Muscle of back (tissue), 13 donors: ENCODE measurements at places on chromosomes 16 and 17. TPM values are rescaled to one million over a fixed set of nuclear protein-coding genes. Genes with fewer than 3 reads are reported as not detected.

- no peak for DNase-seq
Observed at GRCh38 chr17:38533866-38534497, 71.8 kb downstream of the SRCIN1 start.

GRCh38 chr17:70562137-70562536 lies 392.8 kb downstream of the KCNJ2 start:
- DNase-seq: no peak

- DNase-seq: no peak
Observed at GRCh38 chr16:11780991-11781680, 15.9 kb downstream of the ZC3H7A start.

Gene SLC38A8
- not detected for polyA plus RNA-seq

Gene PTX4
- 0.13 TPM for polyA plus RNA-seq

GRCh38 chr17:6639586-6640535 lies 650 bp downstream of the KIAA0753 start:
- DNase-seq: no peak

DNA sequence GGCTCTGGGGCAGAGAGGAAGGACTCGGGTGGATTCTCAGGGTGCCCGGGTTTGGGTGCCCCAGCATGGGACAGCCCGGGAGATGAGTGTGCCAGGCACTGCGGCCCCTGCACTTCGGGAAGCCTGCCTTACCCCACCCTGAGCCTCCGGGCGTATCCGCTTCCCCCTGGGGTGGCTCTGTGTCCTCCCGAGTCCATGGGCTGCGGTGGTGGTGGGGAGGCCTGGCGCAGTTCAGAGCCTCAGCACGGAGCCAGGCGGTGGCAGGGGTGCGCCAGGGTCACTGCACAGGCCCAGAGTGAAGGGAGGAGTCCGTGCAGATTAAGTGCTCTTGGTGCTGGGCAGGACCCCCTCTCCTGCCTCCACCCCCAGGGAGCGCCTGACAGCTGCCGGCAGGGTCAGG lies 20.7 kb downstream of the MYBBP1A start:
- DNase-seq: no peak

- DNase-seq: no peak
Observed at GRCh38 chr17:38545531-38546225, 60.1 kb downstream of the SRCIN1 start.

Gene SLFN12L
- polyA plus RNA-seq: 3.6 TPM

GRCh38 chr17:65265276-65265675 lies 128.1 kb downstream of the RGS9 start:
- DNase-seq: no peak

DNA sequence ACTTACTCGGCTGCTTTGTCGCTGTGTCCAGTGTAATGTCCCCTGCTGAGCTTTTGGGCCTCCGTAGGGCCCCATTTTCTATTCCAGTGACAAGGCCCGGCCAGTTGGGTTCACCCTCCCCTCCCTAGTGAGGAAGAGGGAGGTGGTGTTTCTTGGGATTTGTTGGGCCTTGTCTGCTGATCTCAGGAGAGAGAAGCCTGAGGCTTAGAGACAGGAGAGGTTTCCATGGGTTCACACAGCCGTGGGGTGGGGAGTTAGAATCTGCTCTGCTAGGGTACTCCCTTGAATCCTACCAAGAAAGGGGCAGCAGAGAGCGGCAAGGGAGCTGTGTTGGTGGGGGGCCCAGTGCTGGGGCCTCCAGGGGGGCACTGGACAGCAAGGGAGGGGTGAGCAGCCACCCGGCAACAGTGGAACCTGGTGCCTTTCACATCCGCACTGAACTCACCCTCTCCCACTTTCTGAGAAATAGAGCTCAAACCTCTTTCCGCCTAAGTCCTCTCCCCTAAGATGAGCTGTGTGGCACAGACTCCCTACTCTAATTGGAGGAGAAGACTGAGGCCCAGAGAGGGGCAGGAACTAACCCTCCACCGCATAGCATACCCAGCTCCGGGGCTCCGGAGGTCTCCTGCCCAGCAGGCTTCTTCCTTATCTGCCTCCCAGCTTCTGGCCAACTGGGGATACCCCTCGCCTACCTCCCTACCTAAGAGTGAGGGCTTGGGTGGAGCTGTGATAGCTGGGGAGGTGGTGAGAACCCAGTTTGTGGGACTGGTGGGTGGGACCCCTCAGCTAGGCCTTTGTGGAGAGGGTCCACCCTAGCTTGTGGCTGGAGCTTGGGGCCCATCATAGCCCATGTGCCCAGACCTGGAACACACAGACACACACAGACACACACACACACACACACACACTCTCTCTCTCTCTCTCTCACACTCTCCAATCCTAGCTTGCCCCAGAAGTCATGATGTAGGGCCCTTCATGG lies 6.8 kb downstream of the TBKBP1 start:
- no peak for DNase-seq

DNA sequence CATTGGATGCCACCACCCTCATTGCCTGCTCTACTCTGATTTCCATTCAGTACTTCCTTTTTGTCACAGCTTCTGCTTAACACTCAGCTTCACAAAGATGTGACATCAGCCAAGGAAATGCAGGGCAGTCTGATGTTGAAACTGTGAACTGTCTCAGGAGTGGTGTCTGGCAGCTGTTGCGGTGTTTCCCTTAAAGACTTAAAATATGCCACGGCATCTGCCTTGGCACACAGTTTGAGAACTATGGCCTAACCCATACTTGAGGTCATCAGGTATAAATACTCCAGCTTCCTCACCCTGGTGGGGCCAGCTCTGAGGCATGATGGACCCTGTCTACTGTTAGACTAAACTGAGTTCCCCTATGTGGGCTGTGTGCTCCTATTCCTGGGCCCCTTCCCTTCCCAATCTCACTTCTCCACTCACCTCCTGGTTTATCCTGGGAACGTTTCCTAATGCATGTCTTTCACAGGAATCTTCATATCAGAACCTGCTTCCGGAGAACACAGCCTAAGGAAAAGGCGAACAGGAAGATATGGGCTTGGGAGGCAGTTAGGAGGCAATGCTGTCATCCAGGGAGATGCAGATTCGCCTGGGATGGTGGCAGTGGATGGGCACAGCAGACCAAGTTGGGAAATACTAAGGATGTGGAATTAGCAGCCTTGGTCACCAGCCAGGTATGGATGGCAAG lies 96.5 kb downstream of the WSCD1 start:
- DNase-seq: no peak

Gene FOXF1
- not detected for polyA plus RNA-seq

Gene GFAP
- 1.1 TPM for polyA plus RNA-seq

DNA sequence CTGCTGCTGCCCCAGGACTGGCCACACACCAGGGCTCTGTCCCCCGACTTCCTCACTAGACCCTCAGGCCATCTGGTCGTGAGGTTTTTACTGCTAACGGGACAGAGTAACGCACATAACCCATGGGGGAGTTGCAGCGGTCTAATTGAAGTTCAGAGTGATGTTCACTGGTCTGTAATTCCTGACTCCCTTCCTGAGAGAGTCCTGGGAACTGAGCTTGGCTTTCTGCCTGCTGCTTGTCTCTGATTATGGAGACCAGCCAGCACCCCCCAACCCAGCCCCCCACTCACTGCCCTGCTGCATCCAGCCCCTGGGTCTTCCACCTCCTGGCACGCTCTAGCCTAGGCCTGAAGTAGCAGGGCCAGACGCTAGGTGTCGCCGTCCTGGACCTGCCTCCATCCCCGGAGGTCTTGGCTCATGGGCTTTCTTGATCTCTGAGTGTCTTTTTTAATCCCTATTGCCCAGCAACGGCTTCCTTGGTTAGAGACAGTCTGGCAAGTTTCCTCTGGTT lies 192.9 kb downstream of the CCDC182 start:
- DNase-seq: no peak

DNA sequence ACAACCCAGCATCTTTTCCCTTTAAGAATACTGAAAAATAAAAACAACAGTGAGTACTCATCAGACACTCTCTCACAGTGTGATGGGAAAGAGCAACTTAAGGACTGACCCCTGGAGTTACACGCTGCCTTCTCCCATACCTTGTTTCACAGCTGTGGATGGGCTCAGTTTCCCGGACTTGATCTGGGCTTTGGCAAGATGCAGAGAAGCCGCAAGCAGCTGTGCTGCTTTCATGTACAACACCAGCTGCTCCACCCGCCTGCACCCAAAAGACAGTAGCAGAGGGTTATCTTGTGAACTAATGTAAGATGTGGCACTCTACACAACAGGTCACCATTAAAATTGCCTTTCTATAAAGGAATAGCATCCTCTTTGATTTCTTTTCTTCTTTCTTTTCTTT lies 32.7 kb upstream of the ALDH3A1 start:
- no peak for DNase-seq

DNA sequence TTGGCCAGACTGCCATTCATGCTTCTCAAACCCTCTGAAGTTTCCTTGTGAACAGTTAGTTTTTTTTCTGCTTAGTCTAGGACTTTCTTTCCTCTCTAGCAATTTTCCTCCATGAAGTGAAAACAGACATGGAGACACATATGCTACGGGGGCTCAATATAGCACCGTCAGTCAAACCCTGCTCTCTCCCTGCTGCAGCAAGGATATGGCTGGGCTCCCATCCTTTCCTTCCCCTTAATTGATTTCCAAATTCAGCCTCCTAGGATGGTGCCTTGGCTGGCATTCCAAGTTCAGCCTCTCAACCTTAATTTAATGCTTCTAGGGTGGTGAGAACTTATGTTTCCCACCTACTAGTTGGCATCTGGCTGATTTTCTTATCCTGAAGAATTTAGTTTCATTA lies 436.7 kb downstream of the NPIPA7 start:
- no peak for DNase-seq

Gene CBLN1
- polyA plus RNA-seq: 0.94 TPM

DNA sequence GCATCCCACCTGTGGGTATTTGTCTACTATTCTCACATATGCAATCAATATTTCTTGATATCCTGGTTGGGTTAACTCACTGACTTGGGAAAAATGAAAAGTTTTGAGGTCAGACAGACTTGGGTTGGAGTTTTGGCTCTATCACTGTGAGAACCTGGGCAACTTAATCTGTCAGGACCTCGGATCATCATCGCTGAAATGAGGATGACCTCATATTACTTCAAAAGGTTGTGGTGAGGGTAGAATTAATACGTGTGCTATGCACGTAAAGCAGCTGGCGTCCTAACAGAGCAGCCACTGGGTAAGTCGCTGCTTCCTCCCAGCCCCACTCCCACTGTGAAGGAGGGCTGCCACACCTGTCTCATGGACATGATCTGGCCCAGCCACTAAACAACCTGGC lies 57.3 kb downstream of the COG7 start:
- DNase-seq: no peak

- DNase-seq: no peak
Observed at GRCh38 chr16:14608604-14609003, 21.5 kb downstream of the PARN start.

DNA sequence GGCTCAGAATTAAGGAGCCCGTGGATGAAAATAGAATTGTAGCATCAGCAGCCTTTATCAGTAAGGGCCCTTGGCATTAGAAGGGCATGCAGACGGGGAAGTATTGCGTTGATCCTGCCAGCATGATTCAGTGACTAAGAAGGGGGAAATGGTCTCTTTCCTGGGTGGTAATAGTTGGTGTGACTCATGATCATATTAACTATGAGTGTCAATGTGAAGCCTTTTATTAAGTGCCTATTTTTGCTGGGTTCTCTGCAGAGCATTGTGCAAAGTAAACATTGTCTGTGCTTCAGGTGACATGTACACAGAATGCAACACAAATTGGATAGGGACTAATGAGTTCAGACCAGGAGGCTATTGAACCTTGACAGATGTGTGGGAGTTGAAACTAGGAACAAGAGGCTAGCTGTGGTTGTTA lies 24.5 kb downstream of the RCVRN start:
- no peak for DNase-seq

GRCh38 chr17:58399974-58400373 lies 17.4 kb downstream of the RNF43 start:
- no peak for DNase-seq

DNA sequence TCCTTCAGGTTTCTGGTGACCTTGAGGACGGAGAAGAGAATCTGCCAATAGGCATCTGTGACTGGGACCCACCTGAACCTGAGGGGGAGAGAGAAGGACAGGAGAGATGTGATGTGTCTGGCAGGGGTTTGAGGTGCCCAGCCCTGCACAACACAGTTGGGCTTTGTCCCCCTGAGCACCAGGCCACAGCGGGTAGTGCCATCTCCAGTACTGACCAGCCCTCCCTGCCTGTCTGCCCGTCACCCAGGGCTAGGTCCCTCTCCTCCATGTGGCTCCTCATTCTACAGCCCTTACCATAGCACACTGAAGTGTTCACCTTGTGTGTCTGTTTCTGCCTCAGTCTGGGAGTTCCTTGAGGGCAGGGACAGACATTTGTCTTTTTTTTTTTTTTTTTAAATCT lies 30.8 kb downstream of the NLRP1 start:
- no peak for DNase-seq

GRCh38 chr16:59905131-59905530 lies 1171.0 kb upstream of the GOT2 start:
- DNase-seq: no peak

Gene CA10
- polyA plus RNA-seq: 8.2 TPM

DNA sequence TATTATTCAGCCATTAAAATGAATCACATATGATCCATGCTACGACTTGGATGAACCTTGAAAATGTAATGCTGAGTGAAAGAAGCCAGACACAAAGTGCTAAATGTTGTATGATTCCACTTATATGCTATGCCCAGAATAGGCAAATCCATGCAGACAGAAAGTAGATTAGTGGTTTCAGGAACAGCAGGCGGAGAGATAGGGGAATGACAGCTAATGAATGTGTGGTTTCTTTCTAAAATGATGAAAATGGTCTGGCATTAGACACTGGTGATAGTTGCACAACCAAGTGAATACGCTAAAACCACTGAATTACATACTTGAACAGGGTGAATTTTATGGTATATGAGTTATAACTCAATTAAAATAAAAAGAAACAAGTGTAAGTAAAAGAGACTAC lies 121.8 kb upstream of the NOG start:
- DNase-seq: no peak

Gene SLC5A10
- 0.17 TPM for polyA plus RNA-seq

- DNase-seq: no peak
Observed at GRCh38 chr17:30273373-30273772, 18.4 kb downstream of the BLMH start.

- no peak for DNase-seq
Observed at GRCh38 chr16:50151756-50152155, 1.4 kb upstream of the TENT4B start.

Gene PRR35
- polyA plus RNA-seq: 0.15 TPM

DNA sequence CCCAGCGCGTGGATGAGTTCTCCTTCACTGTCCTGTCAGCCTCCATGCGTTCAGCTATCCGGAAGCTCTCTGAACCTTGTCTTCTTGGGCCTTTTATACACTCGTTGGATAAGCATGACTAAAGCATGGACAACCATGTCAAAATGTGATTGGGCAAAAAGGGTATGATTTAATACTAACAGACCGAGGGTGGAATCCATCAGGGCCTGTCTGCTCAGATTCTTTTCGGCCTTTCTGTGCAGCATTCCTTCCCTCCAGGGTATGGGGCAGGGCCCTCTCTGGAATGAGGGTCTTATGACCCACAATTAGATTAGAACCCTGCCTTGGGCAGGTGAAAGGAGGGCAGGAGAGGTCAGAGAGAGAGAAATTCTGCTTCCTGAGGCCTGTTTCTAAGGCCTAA lies 14.0 kb upstream of the CCL5 start:
- no peak for DNase-seq
